ENCODE measurements at places on chromosomes 2 and 18. TPM values are rescaled to one million over a fixed set of nuclear protein-coding genes. Genes with fewer than 3 reads are reported as not detected.

DNA sequence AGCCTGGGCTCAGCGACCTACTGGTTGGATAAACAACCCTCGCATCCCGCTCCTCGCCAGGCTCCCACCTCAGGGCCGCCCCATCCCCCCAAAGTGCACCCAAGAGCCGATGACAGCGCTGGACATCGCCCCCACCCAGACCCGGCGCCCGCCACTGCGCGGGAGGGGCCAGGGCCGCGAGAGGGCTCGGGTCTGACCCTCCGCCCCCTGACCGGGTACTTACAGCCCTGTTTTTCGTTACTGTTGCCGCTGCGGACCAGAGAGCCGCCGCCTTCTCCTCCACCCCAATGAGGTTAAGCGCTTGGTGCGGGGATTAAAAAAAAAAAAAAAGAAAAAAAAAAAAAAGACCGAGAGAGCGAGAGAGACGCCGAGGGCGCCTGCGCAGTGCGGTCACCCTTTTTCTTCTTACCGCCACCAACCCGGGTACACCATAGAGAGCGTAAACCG, at the start of gene CLASP1:
TSS of gene CLASP1 (minus strand) at position 314 of the 447 bp plus-strand sequence. CDS start 43,567 bp downstream, outside the sequence.
- DNase-seq: no peak
- H3K27ac ChIP-seq: peak within 1 kb of the TSS; percentile 96

The SERPINB11 gene
- total RNA-seq: not detected

The GPR39 gene
- not detected for total RNA-seq

DNA sequence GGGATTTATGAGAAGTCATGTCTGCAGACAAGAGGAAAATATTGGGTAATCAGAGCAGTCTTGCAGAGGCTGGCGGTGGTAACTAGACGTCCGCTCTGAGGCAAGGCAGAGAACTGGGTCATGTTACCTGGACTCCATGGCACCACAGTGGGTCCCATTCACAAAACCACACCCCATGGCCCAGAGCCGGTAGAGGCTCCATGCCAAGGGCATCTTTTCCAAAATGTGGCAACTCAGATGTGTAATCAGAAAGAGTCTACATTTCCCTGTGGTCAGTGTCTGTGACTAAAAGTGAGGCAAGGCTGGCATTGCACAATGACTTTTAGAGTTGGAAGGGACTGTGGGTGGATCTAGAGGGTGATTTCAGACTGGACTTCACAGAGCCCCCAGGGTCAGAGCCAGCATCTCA, 113.1 kb downstream of the MREG start:
- no peaks in the 10 kb centered on the region for H3K36me3 ChIP-seq
- H3K27ac ChIP-seq: no peak overlapping the region
- no peaks in the 10 kb centered on the region for H3K27me3 ChIP-seq
- no peaks in the 10 kb centered on the region for H3K4me1 ChIP-seq
- no peak for DNase-seq

DNA sequence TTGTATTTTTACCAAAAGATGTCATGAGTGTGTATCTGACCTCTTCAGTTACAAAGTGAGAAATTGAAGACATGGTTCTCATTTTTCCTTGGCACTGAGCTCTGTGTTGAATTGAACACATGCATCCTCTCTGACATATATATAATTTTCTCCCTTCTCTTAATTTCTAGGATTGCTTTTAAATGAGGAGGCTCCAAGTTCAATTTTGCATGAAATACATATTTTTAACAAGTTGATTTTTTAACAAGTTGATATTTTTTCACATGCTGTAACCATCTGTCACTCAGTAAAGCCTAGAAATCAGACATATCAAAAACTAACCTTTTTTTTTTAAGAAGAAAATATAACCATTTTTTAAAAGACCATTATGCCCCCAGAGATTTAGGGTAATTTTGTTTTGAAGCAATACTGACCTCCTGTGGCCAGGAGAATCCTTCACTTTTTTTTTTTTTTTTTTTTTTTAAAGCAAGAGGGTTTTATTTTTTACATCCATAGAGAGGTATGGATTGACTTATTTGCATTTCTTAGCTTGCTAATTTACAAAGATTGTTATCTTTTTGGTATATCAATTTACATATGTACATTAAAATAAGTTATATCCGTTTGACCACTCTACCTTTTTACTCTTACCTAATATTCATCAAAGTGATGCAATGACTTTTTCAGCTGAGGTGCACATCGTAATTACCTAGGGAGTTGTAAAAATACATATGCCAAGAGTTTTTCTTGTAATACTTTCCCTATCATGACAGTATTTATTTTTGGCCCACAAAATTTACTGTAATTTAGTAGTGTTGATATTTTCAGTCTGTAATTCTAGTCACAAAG, 161.8 kb downstream of the SOCS6 start:
- H3K4me1 ChIP-seq: no peaks in the 10 kb centered on the region
- no peak overlapping the region for H3K27ac ChIP-seq
- H3K4me3 ChIP-seq: no peak overlapping the region

- H3K36me3 ChIP-seq: no peaks in the 10 kb centered on the region
- H3K4me1 ChIP-seq: no peaks in the 10 kb centered on the region
- no peak overlapping the region for H3K4me3 ChIP-seq
- H3K27ac ChIP-seq: no peak overlapping the region
- H3K27me3 ChIP-seq: no peaks in the 10 kb centered on the region
These were observed 274.8 kb upstream of the SLC39A10 start for GRCh38 chr2:195382186-195382585.

- peaks cover 40% of the 10 kb centered on the region for H3K4me1 ChIP-seq
- no peaks in the 10 kb centered on the region for H3K36me3 ChIP-seq
- no peak overlapping the region for H3K4me3 ChIP-seq
- no peaks in the 10 kb centered on the region for H3K27me3 ChIP-seq
- no peak overlapping the region for H3K27ac ChIP-seq
These were observed 419.7 kb upstream of the TNP1 start for GRCh38 chr2:217279556-217279955.

The ADD2 gene
- 3.0 TPM for total RNA-seq

DNA sequence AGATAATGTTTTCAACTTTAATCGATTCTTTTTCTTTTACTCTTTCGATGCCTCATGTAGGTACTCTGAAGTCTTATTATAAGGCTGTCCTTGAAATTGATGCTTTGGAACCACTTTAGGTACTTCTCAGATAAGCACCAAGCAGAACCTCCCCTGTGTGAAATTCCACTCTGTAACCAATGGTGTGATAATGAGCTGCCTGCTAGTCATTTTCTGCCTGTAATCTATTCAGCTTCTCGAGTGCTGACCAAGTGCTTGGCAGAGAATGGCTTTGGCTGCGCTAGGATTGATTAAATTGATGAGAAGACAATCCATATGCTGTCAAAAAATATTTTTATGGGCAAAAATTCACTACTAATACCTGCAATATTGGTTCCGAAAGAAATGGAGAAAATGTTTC, 132.1 kb upstream of the STON1 start:
- no peak overlapping the region for H3K27ac ChIP-seq
- H3K27me3 ChIP-seq: no peaks in the 10 kb centered on the region

The GKN2 gene
- not detected for total RNA-seq

- H3K36me3 ChIP-seq: no peaks in the 10 kb centered on the region
- DNase-seq: no peak
- H3K27ac ChIP-seq: no peak overlapping the region
- H3K27me3 ChIP-seq: no peaks in the 10 kb centered on the region
These were observed 120.8 kb downstream of the ESCO1 start for GRCh38 chr18:21479721-21480120.

- no peaks in the 10 kb centered on the region for H3K27me3 ChIP-seq
- no peak overlapping the region for H3K27ac ChIP-seq
- H3K4me1 ChIP-seq: no peaks in the 10 kb centered on the region
These were observed 96.9 kb downstream of the TGOLN2 start for GRCh38 chr2:85230679-85231467.

GRCh38 chr18:36567800-36568199, 261.0 kb downstream of the TPGS2 start:
- peaks cover 42% of the 10 kb centered on the region for H3K4me1 ChIP-seq
- DNase-seq: no peak
- H3K27ac ChIP-seq: no peak overlapping the region

DNA sequence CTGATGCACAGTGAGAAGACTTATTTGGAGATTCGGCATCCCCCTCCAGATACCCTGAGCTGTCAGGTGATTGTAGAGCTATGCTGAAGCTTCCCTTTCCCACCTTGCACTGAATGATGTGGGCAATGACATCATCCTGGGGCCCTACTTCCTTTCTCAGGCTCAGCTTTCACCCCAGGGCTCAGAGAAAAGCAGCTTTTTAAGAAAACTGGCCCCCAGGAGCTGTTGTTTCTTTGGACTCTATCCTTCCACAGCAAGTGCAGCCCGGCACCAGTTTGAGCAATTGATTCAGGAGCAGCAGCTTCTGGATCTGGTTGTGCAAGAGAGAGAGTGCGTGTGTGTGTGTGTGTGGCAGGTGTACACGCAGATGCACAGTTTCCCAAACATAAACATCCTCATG, 251.3 kb downstream of the ANAPC1 start:
- no peaks in the 10 kb centered on the region for H3K36me3 ChIP-seq
- H3K4me1 ChIP-seq: no peaks in the 10 kb centered on the region
- no peak overlapping the region for H3K27ac ChIP-seq
- no peak overlapping the region for H3K4me3 ChIP-seq
- no peaks in the 10 kb centered on the region for H3K27me3 ChIP-seq

The UGT1A5 gene
- total RNA-seq: not detected

GRCh38 chr18:63073481-63073880, 246.1 kb downstream of the BCL2 start:
- no peaks in the 10 kb centered on the region for H3K36me3 ChIP-seq
- H3K4me1 ChIP-seq: no peaks in the 10 kb centered on the region
- no peak for DNase-seq
- H3K27me3 ChIP-seq: no peaks in the 10 kb centered on the region
- no peak overlapping the region for H3K4me3 ChIP-seq
- H3K27ac ChIP-seq: no peak overlapping the region

The SLC16A14 gene
- total RNA-seq: 4.8 TPM

The TTN gene
- 4,141 TPM for total RNA-seq

GRCh38 chr18:62332964-62333695, 8.0 kb downstream of the TNFRSF11A start:
- DNase-seq: no peak
- no peak overlapping the region for H3K4me3 ChIP-seq
- H3K4me1 ChIP-seq: peaks cover 8% of the 10 kb centered on the region
- no peak overlapping the region for H3K27ac ChIP-seq

DNA sequence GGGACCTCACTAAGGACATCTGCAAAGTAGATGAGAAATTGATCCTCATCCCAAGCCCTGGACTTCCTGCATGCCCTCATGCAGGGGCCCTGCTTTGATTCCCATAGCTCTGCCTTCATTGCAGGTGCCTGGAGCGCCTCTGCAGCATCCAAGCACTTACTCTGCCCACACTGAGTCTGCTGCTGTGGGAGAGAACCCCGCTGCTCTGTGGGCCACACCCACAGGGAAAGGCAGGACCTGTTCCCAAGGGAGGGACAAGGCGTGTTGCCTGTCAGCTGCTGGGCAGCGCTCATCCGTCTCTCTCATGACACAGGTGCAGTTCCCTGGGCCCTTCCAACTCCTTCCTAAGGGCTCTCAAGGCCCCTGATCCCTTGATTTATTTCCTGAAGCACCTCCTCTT, 266.8 kb upstream of the SMIM21 start:
- H3K4me1 ChIP-seq: no peaks in the 10 kb centered on the region
- no peaks in the 10 kb centered on the region for H3K36me3 ChIP-seq
- no peaks in the 10 kb centered on the region for H3K27me3 ChIP-seq
- no peak overlapping the region for H3K27ac ChIP-seq

DNA sequence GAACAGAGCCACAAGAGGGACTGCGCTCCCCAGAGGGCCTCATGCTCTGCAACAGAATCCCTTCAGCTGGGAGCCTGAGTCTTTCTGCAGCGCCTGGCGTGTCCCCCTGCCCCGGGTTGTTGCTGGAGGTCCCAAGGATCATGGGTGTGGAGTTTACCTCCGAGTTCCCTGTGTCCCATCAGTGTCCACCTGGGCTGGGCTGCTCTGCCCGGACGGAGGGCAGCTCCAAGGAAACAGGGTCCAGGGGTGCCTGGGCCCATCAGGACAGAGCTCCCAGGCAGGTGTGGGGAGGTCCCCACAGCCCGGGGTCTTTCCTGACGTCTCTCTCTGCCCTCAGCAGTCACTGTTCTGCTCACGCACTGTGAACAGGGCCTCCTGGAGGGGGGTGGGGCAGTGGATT, 63.5 kb downstream of the EMILIN2 start:
- H3K4me3 ChIP-seq: no peak overlapping the region
- no peaks in the 10 kb centered on the region for H3K27me3 ChIP-seq
- peaks cover 11% of the 10 kb centered on the region for H3K4me1 ChIP-seq
- H3K27ac ChIP-seq: no peak overlapping the region
- DNase-seq: no peak

The NPPC gene
- total RNA-seq: 7.4 TPM

GRCh38 chr2:61538920-61539520, 864 bp upstream of the XPO1 start:
- H3K4me1 ChIP-seq: peaks cover 25% of the 10 kb centered on the region
- DNase-seq: peak; percentile 11
- H3K4me3 ChIP-seq: peak overlapping the region; percentile 75
- no peaks in the 10 kb centered on the region for H3K27me3 ChIP-seq

The CRYBA2 gene
- not detected for total RNA-seq

DNA sequence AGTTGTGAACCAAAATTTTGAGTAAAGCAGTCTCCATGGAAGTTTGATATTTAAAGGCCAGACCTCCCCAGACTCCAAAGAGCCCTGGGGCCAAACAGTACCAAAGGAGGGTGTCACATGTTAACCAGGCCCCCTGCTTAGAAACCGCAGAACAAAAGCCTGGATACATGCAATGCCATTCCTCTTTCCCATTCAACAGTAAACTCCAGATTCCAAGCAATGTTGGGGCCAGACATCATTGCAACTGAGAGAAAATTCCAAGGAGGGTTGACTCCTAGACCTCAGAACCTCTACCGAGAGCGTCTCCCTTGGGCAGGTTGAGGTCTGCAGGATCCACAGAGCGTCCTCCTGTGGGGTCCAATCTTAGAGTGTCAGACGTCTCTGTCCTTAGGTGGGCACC, 404.4 kb upstream of the SYT4 start:
- no peaks in the 10 kb centered on the region for H3K27me3 ChIP-seq
- DNase-seq: no peak
- no peak overlapping the region for H3K4me3 ChIP-seq
- no peaks in the 10 kb centered on the region for H3K36me3 ChIP-seq
- H3K4me1 ChIP-seq: no peaks in the 10 kb centered on the region
- no peak overlapping the region for H3K27ac ChIP-seq

- no peak overlapping the region for H3K27ac ChIP-seq
- DNase-seq: no peak
- H3K4me1 ChIP-seq: no peaks in the 10 kb centered on the region
These were observed 266.3 kb downstream of the CCDC85A start for GRCh38 chr2:56450047-56450446.
